ENCODE measurements at places on chromosomes 4 and X. TPM values are rescaled to one million over a fixed set of nuclear protein-coding genes. Genes with fewer than 3 reads are reported as not detected.

The DUSP9 gene
- polyA plus RNA-seq = 0.03 TPM

The PPP3CA gene
- polyA plus RNA-seq = 9.2 TPM

The MUC7 gene
- polyA plus RNA-seq = not detected

The TET2 gene
- polyA plus RNA-seq = 3.9 TPM

The TSC22D3 gene
- polyA plus RNA-seq = 153 TPM

The STBD1 gene
- 32.4 TPM for polyA plus RNA-seq

The RENBP gene
- polyA plus RNA-seq = 6.0 TPM

The FGB gene
- polyA plus RNA-seq = not detected

The AMER1 gene
- 1.1 TPM for polyA plus RNA-seq

The TMEM128 gene
- 18.2 TPM for polyA plus RNA-seq

The IL13RA2 gene
- polyA plus RNA-seq = 0.22 TPM

The COPS4 gene
- 40.3 TPM for polyA plus RNA-seq

The EXOC1L gene
- polyA plus RNA-seq = 0.12 TPM

The SPANXA2 gene
- not detected for polyA plus RNA-seq

The MAGEA2 gene
- polyA plus RNA-seq = not detected

GRCh38 chr4:152606753-152607152, 70.9 kb upstream of the FBXW7 start:
- no peak overlapping the region for H3K4me3 ChIP-seq
- no peaks in the 10 kb centered on the region for H3K4me1 ChIP-seq
- no peaks in the 10 kb centered on the region for H3K27me3 ChIP-seq
- H3K36me3 ChIP-seq = no peaks in the 10 kb centered on the region

GRCh38 chr4:154982187-154983047, 201.3 kb downstream of the RBM46 start:
- H3K36me3 ChIP-seq = no peaks in the 10 kb centered on the region
- no peak overlapping the region for H3K27ac ChIP-seq
- no peaks in the 10 kb centered on the region for H3K27me3 ChIP-seq
- DNase-seq = peak; percentile 30

- no peaks in the 10 kb centered on the region for H3K27me3 ChIP-seq
- H3K4me3 ChIP-seq = no peak overlapping the region
- peak; percentile 32 for DNase-seq
- no peaks in the 10 kb centered on the region for H3K4me1 ChIP-seq
- no peak overlapping the region for H3K27ac ChIP-seq
These were observed 169.0 kb downstream of the CORIN start for GRCh38 chr4:47668810-47669408.

DNA sequence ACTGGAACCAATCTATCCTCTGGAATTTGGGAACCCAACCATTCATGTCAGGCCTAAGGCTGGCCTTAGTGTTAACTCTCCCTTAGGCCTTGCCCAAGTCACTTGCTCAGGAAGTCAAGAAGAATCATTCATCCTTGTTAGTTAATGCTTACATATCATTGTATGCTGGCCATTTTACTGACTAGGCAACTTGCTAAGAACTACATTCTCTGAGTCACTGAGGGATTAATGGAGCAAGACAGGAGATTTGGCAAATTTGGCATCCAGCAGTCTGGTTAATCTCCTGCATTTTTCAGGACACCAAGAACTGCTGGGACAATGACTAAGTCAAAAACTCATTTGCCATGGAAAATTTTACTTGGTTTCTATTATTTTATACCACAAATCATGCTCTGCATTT, 115.8 kb upstream of the DDIT4L start:
- no peak for DNase-seq
- no peak overlapping the region for H3K27ac ChIP-seq
- no peaks in the 10 kb centered on the region for H3K4me1 ChIP-seq
- no peaks in the 10 kb centered on the region for H3K27me3 ChIP-seq

GRCh38 chrX:37776987-37777325, 2.9 kb upstream of the CYBB start:
- H3K4me3 ChIP-seq = no peak overlapping the region
- H3K27me3 ChIP-seq = no peaks in the 10 kb centered on the region
- no peaks in the 10 kb centered on the region for H3K36me3 ChIP-seq
- no peaks in the 10 kb centered on the region for H3K4me1 ChIP-seq
- no peak for DNase-seq
- H3K27ac ChIP-seq = no peak overlapping the region

- H3K27me3 ChIP-seq = no peaks in the 10 kb centered on the region
- H3K4me3 ChIP-seq = no peak overlapping the region
- peak; percentile 73 for DNase-seq
These were observed 94.7 kb downstream of the SEL1L3 start for GRCh38 chr4:25767877-25768725.

- H3K27me3 ChIP-seq = no peaks in the 10 kb centered on the region
- no peak overlapping the region for H3K27ac ChIP-seq
- no peak overlapping the region for H3K4me3 ChIP-seq
- no peak for DNase-seq
- no peaks in the 10 kb centered on the region for H3K4me1 ChIP-seq
- H3K36me3 ChIP-seq = no peaks in the 10 kb centered on the region
These were observed 259.7 kb downstream of the BMPR1B start for GRCh38 chr4:95017305-95018064.

GRCh38 chr4:1052231-1052671, 40.8 kb downstream of the FGFRL1 start:
- DNase-seq = no peak
- H3K36me3 ChIP-seq = no peaks in the 10 kb centered on the region
- no peak overlapping the region for H3K27ac ChIP-seq
- H3K27me3 ChIP-seq = no peaks in the 10 kb centered on the region
- H3K4me1 ChIP-seq = peaks cover 4% of the 10 kb centered on the region

- H3K4me1 ChIP-seq = no peaks in the 10 kb centered on the region
- DNase-seq = no peak
- H3K4me3 ChIP-seq = no peak overlapping the region
- no peak overlapping the region for H3K27ac ChIP-seq
- no peaks in the 10 kb centered on the region for H3K27me3 ChIP-seq
These were observed 27.4 kb upstream of the ARX start for GRCh38 chrX:25043192-25043591.

DNA sequence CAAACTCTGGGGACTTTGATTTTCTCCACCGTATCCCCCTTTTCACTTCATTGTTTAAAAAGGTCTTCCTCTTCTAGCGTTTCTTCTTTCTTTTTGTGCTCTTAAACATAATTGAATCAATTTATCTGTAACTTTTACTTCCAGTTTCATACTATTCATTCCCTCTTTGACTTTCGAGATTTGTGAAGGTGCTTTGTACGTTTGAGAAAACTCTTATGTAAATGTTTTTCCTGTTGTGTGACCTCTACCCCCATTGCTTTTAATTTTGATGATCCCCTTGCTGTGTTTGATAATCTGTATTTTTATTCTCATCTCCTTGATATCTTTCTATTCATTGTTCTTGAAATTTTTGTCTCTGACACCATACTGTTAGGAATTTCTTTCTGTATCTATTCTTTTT, 4.8 kb downstream of the USP38 start:
- peaks cover 70% of the 10 kb centered on the region for H3K36me3 ChIP-seq
- no peak overlapping the region for H3K4me3 ChIP-seq
- H3K27ac ChIP-seq = no peak overlapping the region
- H3K27me3 ChIP-seq = no peaks in the 10 kb centered on the region
- peaks cover 35% of the 10 kb centered on the region for H3K4me1 ChIP-seq
- DNase-seq = no peak

DNA sequence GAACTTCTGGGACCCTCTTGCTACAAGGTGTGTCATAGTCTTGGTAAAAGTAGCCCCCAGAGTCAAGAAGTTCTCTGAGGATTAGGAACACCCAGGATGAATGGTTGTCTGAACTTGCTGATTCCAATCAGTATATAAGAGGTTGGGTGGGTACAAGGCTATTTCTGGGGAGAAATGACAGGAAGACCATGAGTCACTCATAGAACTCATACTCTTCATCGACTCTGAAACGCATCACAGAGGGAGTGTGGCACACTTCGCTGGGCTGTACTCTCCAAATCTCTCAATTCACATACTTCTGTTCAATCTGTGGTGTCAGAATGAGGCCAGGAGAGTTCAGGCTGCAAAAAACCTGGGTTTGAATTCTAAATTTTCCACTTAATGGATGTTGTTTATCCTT, 193.2 kb upstream of the LEF1 start:
- peaks cover 7% of the 10 kb centered on the region for H3K27me3 ChIP-seq
- no peak overlapping the region for H3K27ac ChIP-seq
- no peak overlapping the region for H3K4me3 ChIP-seq
- H3K4me1 ChIP-seq = peaks cover 14% of the 10 kb centered on the region
- H3K36me3 ChIP-seq = no peaks in the 10 kb centered on the region

DNA sequence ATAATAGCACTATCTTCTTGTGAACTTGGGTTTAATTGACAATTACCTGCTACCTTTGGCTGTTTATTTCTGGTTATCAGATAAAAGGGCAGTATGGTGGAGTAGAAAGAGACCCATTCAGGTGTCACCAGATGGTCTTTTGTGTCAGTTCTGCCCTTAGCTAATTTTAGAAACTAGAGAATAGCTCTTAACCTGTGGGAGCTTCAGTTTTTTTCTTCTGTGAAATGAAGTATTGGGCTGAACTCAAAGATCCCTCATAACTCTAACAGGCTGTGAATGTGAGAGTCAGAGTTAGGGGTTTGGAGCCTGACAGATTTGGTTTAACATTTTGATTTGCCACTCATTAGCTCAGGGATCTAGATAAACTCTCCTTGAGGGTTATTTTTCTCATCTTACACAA, 335.2 kb downstream of the PPP1R2C start:
- DNase-seq = no peak
- no peaks in the 10 kb centered on the region for H3K27me3 ChIP-seq
- no peaks in the 10 kb centered on the region for H3K4me1 ChIP-seq
- no peak overlapping the region for H3K27ac ChIP-seq
- no peak overlapping the region for H3K4me3 ChIP-seq

DNA sequence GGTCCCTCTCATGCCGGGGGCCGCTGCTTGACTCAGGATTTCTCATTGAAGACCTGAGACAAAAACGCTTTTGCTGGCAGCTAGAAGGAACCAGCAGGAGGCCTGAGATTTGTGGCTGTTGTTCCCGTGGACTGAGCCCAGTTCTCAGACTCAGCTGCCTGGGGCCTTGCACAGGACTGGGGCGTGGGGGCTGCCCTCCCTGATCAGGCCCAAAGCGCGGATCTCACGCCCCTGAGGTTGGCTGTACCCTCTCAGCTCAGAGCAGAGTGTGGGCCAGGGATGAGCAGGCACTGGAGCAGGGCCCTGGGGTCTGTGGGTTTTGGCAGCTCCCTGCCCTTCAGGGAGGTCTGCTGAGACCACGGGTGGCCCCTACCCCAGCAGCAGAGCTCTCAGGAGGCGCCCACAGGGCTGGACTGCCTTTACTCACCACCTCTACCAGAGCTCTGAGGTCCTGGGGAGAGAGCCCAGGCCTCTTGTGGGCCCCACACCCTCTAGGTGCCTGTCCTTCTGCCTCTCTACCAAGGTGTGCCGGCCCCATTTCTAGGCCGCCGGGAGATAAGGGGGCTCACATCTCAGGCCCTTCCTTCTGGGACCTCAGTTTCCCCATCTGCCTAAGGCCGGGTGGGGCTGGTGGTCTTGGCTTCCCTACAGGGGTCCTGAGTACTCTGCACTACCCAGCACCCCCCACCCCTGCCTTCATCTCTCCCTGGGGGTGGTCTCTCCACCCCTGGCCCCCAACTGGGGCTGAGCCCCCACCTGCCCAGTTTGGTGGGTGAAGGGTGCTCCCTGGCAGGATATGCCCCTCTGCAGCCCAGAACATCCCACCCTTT, 5.6 kb downstream of the MSANTD1 start:
- H3K36me3 ChIP-seq = no peaks in the 10 kb centered on the region
- H3K4me3 ChIP-seq = no peak overlapping the region
- H3K27me3 ChIP-seq = no peaks in the 10 kb centered on the region
- H3K27ac ChIP-seq = no peak overlapping the region
- no peaks in the 10 kb centered on the region for H3K4me1 ChIP-seq
- DNase-seq = no peak

- H3K4me1 ChIP-seq = no peaks in the 10 kb centered on the region
- H3K27ac ChIP-seq = no peak overlapping the region
- no peaks in the 10 kb centered on the region for H3K27me3 ChIP-seq
- H3K4me3 ChIP-seq = no peak overlapping the region
- no peaks in the 10 kb centered on the region for H3K36me3 ChIP-seq
These were observed 34.7 kb downstream of the MSL3 start for GRCh38 chrX:11792461-11793421.

GRCh38 chrX:135543924-135544323, 23.5 kb downstream of the INTS6L start:
- H3K27me3 ChIP-seq = no peaks in the 10 kb centered on the region
- no peak overlapping the region for H3K27ac ChIP-seq

DNA sequence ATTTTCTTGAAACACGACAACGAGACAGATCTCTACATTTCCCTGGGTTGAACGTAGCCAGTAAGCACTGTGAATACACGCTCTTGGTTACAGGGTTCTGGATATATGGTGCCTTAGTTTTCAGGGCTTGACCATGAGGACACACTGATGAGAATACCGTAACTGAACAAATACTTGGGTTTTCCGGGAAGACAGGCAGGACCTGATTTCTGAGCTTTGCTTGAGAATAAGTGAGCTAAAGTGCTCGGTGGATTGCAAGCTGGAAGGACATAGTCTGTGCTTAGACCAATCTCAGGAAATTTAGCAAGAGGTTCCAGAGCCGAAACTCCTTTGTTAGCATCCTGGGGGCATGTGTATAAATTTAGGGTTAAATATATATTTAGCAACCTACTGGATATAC, 876 bp upstream of the TACR3 start:
- no peak for DNase-seq
- peaks cover 19% of the 10 kb centered on the region for H3K27me3 ChIP-seq
- peaks cover 3% of the 10 kb centered on the region for H3K4me1 ChIP-seq
- no peak overlapping the region for H3K4me3 ChIP-seq

DNA sequence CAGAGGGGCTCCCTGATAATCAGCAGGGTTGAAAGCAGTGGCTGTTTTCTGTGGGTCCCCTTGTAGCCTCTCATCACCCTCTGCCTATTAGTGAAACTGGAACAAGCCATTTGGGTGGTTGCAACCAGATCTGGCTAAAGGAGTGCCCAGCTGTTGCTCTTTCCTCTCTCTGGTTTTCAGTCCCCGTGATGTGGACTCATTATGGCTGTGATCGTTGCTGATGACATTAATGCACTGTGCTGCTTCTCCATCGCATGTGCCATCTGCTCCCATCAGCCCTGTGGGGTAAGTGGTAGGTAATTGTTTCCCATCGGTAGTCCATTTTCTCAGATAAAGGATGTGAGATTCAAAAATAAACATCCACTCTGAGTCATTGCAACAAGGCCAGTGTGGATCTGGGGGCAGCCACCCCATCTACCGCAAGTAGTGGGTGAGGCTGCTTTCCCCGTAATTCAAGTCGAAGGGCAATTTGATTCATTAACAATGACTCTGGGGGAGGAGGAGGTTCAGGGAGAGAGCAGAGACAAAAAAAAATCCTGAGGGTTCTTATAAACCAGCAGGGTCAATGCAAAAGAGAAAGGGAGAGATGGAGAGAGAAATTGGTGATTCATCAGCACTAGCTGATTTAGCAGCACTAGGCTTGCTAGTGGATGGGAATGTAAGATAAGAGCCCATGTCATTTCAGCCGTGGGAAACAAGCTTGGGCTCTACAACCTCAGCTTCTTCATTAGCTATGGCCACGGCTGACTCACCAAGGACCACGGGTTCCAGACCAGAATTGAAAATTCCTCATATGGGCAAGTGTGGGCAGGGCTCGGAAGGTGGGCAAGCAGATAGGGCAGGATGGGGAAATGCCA, 357.8 kb downstream of the MID1IP1 start:
- H3K27ac ChIP-seq = no peak overlapping the region
- no peaks in the 10 kb centered on the region for H3K27me3 ChIP-seq
- H3K36me3 ChIP-seq = no peaks in the 10 kb centered on the region
- H3K4me1 ChIP-seq = peaks cover 4% of the 10 kb centered on the region

- no peak for DNase-seq
- H3K27me3 ChIP-seq = peaks cover 12% of the 10 kb centered on the region
- no peaks in the 10 kb centered on the region for H3K4me1 ChIP-seq
- H3K36me3 ChIP-seq = no peaks in the 10 kb centered on the region
- no peak overlapping the region for H3K27ac ChIP-seq
These were observed 283.7 kb downstream of the PACRGL start for GRCh38 chr4:20983763-20984575.
